ENCODE measurements at places on chromosomes 5 and 9.

DNA sequence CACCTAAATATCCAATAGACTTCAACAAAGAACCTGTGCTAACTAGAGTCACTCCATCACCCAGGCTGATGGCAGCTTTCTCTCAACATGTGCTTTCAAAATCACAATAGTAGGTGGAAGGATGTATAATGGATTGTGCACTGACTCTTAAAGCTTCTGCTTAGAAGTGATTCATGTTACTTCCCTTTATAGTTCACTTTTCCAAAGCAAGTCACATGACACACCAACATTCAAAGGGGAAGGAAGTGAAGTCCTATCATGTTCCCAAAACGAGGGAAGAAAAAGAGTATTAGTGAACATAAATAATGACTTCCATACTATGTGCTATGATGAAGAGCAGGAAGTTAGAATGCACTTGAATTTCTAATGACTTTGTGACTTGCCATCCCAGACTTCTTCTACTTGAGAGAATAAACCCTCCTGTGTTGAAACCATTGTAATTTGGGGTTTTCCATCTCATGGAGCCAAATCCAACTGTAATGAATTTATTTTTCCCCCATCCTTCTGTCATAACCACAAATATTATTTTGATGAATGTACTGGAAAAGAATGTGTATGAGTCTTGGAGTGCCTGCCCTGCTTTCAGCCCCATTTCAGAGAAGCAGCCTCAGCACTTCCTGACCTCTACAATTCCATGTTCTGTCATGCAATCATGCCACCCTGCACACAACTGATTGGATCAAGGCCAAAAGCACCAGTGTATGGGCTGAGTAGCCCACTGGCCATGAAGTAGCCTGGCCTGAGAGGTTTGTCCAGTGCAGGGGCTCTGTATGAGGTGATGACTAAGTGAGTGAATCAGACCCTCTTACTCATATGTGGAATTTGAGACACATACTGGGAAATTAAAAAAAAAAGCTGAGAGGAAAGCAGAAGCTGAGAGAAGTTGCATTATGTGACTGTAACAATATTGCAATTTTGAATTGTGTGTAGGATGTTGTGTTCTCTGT lies 525.9 kb upstream of the CLINT1 start:
- no peak for DNase-seq

- peak; percentile 2 for DNase-seq
These were observed 243.2 kb downstream of the FSTL4 start for GRCh38 chr5:133368916-133369783.

GRCh38 chr5:144281784-144282183 lies 111.1 kb downstream of the KCTD16 start:
- no peak for DNase-seq

DNA sequence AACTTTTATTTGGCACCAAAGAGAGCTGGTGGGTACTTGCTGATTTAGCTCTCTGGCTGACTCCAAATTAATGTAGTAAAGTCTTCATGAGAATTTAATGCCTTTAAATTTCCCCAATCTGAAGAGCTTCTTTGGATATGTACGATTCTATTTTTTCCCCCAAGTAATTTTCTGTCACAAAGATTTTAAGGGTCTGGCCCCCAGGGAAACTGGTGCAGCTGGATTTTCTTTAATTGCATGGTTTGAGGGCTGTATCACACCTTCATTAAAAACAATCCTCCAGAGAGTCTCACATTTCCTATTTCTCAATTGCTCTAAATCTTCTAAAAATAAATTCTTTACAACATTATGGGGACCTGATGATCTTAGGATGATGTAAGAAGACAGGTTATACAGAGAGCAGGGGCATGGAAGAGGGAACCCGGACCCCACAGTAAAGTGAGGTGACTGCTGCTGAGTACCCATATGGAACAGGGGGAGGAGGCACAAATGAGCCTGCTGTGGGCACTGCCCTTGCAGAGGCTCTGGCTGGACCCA lies 158.9 kb downstream of the ENTREP1 start:
- DNase-seq, result peak; percentile 12

DNA sequence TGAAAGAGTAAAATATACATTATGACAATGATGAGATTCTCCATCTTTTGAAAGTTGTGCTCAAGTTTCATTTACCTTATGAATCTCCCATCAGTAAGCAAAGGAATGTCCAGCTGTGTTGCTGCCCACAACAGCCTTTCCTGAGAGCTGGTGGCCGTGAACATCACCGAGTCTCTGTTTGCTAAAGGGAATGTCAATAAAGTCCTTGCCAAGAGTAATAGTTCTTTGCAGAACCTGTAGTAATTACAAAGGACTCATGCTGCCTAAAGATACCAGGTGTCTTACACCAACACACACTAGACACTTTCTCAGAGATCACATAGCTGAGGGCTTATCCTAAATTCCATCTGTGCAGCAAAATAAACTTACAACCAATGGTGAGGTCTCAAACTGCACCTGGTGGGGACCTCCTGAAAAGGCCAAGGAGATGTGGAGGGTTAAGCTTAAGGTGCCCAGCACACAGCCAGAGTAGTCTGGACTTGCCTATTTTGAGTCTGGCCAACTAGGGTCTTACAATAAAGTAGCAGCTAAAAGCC lies 111.1 kb upstream of the DAPK1 start:
- DNase-seq, result no peak

DNA sequence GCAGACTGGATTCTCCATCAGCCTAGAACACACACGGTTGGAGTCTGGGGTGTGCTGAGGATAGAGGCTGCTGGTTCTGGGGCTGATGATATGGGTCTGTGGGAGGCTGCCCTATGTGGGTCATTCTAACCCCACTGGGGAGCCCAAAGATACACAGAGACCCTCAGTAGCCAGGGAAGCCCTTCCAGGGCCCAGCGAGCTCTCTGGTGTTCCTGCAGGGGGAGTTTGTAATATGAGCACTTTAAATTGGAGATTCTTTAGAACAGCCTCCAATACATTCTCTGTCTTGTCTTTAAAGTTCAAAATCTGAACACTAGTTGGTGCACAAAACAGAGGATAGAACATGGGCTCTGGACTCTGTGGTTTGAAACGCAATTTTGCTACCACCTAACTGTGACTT lies 2.4 kb downstream of the ACTL7A start:
- no peak for DNase-seq

- no peak for DNase-seq
These were observed 79.0 kb upstream of the TMEM252 start for GRCh38 chr9:68619636-68620035.

DNA sequence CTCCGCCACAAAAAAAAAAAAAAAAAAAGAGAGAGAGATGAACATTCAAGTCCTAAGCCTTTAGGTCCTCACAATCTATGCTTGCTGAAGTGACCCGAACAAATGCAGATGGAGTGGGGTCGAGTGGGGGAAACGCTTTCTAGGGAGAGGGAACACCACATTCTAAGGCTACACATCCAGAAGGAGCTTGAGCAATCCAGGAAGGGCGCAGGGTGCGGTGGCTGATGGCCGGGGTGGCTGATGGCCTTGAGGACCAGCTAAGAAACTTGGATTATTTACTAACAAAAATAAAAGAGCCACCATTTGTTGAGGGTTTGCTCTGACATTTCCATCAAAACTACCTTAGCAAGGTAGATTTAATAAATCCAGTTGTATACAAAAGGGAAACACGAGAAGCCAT lies 764 bp upstream of the BNIP1 start:
- no peak for DNase-seq

- no peak for DNase-seq
These were observed 6.0 kb downstream of the C9orf40 start for GRCh38 chr9:74946686-74947085.

DNA sequence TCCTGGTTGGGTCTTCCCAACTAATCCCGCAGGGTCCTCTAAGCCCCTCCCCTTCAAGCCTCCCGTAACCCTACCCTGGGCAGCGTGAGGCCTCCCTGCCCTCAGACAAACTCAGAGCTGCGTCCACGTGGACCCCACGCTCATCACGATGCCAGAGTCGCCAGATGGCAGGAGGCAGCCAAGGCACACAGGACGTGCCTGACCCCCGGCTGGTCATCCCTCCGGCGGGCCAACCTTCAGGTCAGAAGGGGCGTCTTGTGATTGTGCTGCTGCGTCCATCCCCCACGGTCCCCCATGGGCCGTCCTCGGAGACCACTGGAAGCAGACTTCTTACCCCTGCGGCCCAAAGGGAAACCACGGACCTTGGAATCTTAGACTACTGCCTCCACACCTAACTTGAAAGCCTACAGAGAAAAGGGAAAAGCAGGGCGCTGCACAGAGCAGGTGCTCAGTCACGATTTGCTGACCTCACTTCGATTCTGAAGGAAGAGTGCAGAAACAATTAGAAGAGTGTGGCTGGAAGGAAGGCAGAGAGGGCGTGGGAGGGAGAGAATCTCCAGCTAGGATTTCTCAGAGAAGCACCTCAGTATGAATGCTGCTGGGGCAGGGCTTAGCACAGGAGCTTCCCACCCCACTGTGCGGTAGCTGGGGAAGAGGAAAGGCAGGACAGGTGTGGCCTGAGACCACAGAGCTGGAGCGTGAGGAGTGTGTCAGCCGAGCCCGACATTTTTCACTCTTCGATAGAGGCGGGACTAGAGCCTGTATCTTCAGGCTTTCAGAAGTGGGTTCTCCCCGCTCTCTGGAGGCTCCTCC lies 174.8 kb downstream of the ERCC6L2 start:
- no peak for DNase-seq

DNA sequence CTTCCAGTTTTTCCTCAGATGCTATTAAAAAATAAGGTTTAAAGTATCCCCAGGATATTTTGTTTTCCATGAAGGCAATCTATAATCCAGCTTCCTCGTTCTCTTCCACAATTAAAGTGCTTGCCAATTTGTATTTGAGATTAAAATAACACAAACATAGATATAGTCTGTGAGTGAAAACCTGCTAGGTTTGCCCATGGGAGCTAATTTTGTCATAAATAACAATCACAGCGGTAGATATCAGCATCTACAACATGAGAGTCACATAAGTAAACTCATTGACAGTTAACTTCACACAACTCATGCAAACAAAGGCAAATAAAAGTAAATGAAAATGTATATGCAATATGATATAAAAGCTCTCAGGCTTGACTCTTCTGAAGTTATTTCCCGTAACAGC lies 29.2 kb upstream of the RASGRF2 start:
- DNase-seq, result no peak

- no peak for DNase-seq
These were observed 102.6 kb downstream of the RGS3 start for GRCh38 chr9:113566016-113566711.

- no peak for DNase-seq
These were observed 300.0 kb upstream of the VLDLR start for GRCh38 chr9:2321523-2322148.

DNA sequence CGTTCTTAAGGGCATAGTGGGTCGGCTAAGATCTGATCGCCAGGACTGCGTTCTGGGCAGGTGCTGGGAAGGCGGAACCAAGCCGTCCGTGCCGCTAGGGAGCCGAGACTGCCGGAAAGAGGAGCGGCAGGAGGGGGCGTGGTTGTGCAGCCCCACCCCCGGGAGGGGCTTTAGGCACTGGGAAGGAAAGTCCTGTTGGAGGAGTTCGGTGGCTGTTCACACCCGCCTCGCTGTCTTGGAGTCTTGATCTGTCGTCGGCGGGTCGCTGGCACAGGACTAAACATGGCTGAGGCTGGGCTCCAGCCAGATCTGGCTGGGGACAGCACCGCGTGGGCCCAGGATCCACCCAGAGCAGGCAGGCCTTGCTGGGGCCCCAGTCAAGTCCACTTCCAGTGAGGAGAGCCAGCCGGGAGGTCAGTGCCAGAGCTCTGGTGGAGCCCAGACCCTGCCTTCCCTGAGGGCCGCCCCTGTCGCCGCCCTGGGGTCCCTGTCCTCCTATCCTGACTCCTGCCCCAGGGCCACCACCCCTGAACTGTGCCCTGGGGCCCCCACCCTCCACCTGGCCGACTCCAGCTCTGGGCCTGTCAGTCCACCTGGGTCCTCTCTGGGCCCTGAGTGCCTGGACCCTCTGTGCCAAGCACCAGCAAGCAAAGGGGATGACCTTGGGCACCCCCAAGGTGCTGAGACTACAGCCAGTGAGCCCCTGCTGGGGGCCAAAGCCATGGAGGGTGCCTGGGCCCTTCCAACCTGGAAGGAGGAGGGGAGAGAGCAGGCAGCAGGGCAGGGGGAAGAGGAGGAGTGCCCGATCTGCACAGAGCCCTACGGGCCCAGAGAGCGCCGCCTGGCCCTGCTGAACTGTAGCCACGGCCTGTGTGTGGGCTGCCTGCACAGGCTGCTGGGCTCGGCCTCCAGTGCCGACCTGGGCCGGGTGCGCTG lies 4.5 kb downstream of the RNF208 start:
- DNase-seq, result no peak

- no peak for DNase-seq
These were observed 742.0 kb upstream of the RGMB start for GRCh38 chr5:98031496-98031895.

DNA sequence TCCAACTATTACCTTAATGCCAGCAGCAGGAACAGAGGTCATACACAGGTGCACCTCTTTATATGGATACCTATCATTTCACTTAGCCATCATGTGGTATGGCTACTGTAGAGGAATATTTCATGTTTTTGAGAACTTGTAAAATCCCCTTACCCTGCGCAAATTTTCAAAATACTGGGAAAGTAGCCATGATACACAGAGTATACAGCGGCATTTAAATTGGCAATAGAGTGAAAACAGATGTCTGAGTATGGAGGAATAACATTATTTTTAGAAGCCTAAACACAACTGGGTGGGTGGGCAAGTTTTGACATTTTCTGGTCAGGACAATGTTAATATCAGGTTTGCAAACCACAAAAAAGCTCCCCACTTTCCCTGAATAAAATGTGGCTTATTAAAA lies 109.5 kb downstream of the SMIM23 start:
- no peak for DNase-seq
